Activated T-helper 2 cell treated with anti-CD3 and anti-CD28 coated beads, Interferon-gamma antibody, Interleukin-2, Interleukin-4, amounts not matched to agents 10 μg/mL and 5 μg/mL and 100 μg/mL, durations not matched to agents 14 hours and 24 hours and 36 hours (primary cell): ENCODE measurements at places on chromosomes 4 and X.
A peak's percentile ranks its signal among the peaks of the same experiment; 100 is the strongest.

GRCh38 chrX:124488412-124489161, 142.2 kb downstream of the SH2D1A start:
- DNase-seq, result no peak

- no peak for DNase-seq
These were observed at the start of gene AWAT1 for GRCh38 chrX:70234355-70234754. Gene AWAT1, plus strand, starts transcription at chrX:70234655. Its CDS starts 41 bp downstream, at chrX:70234696.

DNA sequence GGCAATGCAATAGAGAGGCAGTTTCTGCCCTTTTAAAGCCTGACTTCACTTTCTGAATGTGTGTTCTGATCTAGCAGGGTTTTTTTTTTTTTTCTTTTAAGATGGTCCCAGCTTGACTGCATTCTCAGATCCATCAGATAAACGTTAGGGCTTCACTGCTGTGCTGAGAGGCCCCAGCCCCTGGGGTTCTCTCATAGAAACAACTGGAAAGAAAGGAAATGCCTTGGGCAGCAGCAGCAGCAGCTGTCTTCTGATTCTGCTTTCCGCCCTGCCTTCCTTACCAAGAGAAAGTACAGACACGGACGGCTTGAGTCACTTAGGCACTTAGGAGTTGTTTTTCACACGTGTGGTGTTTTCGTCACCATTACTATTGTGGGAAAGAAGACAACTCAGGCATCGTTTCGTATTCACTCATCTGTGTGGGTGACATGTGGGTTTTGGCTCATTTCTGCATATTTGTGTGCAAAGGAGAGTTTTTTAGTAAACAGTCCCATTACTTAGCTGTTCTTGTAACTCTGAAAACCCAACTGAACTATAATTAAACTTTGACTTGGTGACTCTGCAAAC, 172.0 kb downstream of the PTTG2 start:
- DNase-seq, result peak; percentile 74

DNA sequence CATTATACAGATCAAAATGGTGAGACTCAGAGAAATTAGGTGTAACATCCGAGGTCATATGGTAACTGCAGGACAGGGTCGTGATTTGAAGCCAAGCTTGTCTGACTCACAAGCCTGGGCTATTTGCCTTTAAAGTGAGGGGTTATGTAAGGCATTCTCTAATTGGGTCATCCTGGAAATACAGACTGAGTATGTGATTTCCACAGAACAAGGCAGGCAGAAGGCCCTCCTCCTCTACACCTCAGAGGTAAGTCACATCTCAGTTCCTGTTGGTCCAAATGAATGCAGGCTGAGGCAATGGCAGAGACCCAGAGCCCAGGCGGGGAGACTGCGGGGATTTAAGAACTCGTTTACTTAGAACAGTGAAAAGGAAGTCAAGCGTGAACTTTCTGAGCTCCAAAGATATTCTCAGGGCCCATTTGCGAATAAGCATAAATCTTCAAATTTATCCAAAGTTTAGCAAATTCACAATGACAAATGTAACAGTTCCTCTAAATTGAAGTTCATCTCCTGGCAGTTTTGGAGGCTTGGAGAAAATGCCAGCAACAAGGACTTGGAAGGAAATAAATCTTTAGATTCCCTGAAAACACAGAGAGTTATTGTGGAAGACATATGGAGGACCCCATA, 153.3 kb downstream of the LDB2 start:
- no peak for DNase-seq

- no peak for DNase-seq
These were observed 64.3 kb upstream of the HELT start for GRCh38 chr4:184953971-184954370.

GRCh38 chrX:40158036-40158706, 60.4 kb upstream of the BCOR start:
- no peak for DNase-seq

- DNase-seq, result no peak
These were observed 9.4 kb upstream of the TIMP1 start for GRCh38 chrX:47572773-47573340.

- DNase-seq, result no peak
These were observed 11.2 kb downstream of the RBM41 start for GRCh38 chrX:107107459-107107858.

DNA sequence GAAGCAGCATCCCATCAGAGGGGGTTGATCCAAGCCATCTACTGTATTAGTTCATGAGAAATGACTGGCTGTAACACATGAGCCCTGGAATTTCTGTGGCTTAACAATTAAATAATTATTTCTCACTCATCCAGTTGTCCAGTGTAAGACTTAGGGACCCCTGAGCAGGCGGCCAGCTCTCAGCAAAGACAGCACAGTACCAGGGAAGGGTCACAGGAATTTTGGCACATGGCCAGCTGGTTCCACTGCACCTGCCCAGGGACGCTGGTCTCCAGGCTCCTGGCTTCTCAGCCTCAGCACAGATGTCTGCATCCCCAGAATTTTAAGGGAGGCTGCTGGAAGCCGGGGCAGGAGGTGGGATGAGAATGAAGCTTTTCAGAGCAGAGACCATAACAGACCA, 93.7 kb upstream of the DHRSX start:
- no peak for DNase-seq

- peak; percentile 22 for DNase-seq
These were observed 106.8 kb upstream of the NKX1-1 start for GRCh38 chr4:1512738-1513660.

- no peak for DNase-seq
These were observed 97.0 kb upstream of the PDHA2 start for GRCh38 chr4:95742872-95743271.

DNA sequence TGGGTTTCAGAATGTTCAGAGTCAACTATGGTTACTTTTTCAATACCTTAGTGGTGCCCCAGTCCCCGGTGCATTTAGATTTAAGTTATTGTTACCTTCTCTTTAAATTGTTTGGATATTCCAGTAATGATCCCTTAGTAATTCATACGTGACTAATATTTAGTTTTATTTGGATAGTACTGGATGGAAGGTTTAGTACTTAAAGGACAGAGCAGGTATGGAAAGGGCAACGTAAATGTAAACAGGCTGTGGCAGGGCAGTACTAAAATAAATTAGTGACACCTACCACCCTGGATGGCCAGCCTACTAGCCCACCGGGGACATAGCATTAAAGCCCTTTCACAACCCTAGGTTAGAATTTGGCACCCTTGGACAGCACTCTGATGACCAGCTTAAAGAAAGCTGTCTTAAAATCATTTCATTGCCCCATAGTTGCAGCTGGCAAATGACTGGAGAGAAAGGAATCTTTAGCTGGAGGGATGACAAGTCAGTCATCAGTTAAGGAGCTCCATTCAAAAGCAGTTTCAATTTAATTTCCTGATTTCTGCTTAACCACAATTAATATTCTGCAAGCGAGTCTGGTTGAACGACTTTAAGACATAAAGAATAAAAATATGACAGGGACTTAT, 16.4 kb downstream of the PLP1 start:
- no peak for DNase-seq

GRCh38 chr4:6325788-6326290, 56.2 kb downstream of the WFS1 start:
- DNase-seq, result no peak

DNA sequence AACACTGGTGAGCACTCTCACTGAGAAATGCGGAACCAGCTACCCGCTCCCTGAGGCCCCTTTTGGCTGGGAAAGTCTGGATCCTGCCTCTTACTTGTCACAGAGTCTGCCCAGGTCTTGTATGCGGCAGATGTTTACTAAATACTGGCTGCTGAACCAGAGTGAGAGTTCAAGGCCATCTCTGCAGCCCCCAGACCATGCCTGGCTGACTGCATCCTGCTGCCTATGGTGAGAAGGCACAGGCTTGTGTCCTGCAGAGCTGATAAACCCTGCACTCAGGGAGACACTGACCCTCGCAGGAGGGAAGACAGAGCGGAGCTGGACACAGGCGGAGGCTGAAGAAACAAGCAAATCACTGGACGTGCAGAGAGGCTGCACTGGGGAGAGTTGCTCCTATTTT, 46.5 kb downstream of the JAKMIP1 start:
- no peak for DNase-seq

GRCh38 chrX:96984538-96984937, 100.8 kb downstream of the RPA4 start:
- no peak for DNase-seq

GRCh38 chrX:119758731-119759247, 401 bp downstream of the SOWAHD start:
- DNase-seq, result peak; percentile 21

DNA sequence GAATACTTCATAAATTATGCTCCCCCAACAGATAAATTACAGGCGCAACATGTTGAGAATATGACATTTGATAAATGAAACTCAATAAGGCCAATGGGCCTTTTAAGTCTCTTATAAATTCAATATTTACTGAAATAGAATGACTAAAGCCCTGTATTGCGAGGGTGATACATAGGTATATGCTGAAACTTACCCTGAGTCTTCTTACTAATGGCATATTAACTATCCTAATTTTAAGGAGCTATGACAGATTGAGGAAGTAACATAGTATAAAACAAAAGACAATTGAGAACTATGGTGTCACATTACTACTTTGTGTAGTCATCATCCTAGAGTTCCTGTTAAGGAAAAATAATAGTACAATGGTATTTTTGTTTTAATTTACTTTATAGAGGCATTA, 440.7 kb downstream of the IL15 start:
- no peak for DNase-seq

- DNase-seq, result no peak
These were observed 119.9 kb upstream of the POF1B start for GRCh38 chrX:85499400-85499799.

DNA sequence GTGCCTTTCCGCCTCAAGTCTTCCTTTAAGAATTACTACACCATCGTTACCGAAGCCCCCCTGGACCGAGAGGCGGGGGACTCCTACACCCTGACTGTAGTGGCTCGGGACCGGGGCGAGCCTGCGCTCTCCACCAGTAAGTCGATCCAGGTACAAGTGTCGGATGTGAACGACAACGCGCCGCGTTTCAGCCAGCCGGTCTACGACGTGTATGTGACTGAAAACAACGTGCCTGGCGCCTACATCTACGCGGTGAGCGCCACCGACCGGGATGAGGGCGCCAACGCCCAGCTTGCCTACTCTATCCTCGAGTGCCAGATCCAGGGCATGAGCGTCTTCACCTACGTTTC, 2.2 kb downstream of the PCDH10 start:
- DNase-seq, result no peak

DNA sequence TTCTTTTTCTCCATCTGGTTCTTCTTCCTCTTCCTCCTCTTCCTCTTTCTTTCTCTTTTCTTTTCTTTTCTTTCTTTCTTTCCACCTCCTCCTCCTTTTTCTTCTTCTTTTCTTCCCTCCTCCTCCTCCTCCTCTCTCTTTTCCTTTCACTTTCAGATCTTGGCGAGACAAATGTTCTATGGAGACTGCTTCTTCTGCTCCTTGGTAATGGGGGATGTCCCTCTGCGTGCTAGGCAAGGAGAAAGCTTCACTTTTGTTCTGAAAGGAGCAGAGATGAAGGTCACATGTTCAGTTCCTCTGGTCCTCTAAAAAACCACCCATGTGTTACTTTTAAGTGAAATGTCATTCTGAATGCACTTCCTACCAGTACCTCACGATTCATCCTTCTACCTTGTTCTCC, 33.2 kb downstream of the NBDY start:
- no peak for DNase-seq

- no peak for DNase-seq
These were observed 329.9 kb downstream of the NAF1 start for GRCh38 chr4:162836773-162837172.

DNA sequence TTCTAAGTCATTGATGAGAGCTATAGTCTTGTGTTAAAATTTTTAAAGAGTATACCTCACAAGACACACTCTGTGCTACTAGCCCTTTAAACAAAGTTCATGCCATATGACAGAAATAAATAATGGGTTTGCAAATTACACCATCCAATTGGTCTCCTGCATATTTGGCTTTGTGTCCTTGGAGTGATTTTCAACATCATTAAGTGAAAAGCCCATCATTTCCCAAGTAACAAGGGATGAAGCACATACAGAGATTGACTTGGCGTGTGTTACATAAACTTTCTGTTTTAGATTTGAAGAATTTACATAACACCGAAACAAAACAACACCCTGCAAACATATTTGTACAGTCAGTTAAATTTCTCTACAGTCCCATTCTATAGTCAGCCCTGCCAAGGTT, 216.9 kb upstream of the NEIL3 start:
- DNase-seq, result no peak

- DNase-seq, result no peak
These were observed 150.0 kb downstream of the PDE5A start for GRCh38 chr4:119478446-119479179.

DNA sequence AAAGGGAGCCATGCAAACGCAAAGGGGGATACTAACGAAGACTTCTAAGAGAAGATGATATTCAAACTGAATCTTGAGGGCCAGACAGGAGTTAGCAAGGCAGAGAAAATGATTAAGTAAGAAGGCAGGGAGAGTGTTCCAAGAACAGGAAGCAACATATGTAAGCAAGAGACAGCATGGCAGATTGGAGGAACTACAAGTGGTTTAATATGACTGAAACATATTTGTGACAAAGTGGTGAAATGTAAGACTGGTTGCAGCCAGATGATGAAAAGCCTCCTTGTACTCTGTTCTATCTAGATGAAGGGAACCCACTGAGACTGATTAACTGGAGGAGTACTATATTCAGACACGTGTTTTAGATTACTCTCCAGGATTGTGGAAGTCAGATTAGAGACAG, 116.6 kb upstream of the DIAPH2 start:
- no peak for DNase-seq

DNA sequence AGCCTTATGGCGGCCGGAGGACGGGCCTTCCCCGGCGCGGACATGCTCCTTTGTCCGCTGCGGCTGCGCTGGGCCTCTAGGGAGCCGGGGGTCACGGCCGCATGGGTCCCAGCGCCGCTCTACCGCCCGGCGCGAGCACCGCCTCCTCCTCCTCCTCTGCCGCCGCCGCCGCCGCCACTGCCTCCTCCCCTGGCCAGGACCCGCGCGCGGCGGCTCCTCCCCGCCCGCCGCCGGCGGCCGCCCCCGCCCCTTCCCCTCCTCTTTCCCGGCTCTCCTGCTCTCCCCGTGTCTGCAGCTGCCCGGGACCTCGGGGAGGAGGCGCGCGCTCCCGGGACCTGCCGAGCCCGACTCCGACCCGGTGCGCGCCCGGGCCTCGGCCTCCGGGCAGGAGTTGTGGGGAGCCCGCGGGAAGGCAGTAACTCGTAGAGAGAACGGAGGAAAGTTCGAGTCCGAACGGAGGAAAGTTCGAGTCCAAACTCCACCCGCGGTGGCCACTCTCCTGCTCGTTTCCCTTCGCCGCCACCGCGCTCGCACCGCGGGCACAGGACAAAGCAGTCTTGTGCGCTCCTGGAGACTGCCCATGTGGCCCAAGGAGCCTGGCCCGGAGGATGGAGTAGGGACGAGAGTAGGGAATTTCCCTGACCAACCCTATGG, at the start of gene ADGRA3:
Gene ADGRA3 (minus strand): TSS at position 179 of the 654 bp plus-strand sequence. CDS start 282 bp downstream, outside the sequence.
- peak; percentile 43 for DNase-seq

DNA sequence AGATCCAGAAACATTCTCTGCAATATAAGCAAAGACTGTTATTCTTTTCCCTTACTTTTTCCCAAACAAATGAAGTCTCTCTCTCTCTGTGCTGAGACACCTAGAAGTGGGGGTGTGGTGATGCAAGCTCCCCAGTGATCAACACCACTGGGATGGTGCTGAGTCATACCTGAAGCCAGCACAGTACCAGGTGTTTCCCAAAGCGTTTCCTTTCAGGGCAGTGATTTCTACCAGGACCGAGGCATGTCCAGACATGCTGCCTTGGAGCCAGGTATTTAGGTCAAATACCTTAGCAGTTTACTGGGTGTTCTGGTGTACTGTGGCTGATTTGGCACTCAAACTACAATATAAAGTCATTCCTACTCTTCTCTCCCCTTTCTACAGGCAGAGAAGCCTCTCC, 726.5 kb downstream of the FAM133A start:
- no peak for DNase-seq
